ENCODE measurements at places on chromosomes 16 and 17. TPM values are rescaled to one million over a fixed set of nuclear protein-coding genes. Genes with fewer than 3 reads are reported as not detected.

DRC3 gene
- polyA plus RNA-seq = 16.1 TPM

FNDC8 gene
- polyA plus RNA-seq = 0.10 TPM

ACSM3 gene
- 125 TPM for polyA plus RNA-seq

DOC2B gene
- 75.8 TPM for polyA plus RNA-seq

DNA sequence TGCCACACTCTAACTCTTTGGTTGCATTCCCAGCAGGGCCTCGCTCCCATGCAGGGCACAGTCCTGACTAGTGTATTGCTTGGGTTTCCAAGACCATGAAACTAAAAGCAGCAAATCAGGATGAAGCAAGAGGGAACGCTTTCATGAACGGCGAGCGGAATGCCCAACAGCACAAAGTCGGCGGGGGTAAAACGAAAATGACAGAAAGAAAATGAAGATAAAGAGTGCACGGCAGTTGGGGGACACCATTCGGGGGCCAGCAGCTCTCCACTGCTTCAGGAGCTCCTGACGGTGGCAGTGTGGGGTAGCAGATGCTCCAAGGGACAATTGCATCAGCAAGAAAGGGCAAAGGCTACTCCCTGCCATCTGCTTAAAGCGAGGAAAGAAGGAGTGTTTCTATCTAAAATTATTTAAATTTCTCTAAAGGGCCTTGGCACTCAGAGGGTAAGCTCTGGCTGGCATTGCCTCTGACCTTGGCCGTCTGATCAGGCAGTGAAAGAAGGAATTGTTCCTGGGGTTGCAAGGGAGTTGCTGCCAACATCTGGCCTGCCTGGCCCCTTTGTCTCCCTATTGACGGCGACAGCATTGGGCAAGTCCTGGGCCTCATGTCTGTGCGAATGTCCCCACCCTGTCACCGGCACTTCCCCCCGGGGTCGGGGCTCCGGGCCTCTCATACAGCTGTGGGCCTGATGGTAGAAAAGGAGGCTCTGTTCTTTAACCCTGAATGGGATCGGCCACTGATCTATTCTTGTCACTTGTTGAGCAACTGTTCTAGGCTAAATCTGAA lies 138.2 kb downstream of the CMIP start:
- no peak for DNase-seq

DNA sequence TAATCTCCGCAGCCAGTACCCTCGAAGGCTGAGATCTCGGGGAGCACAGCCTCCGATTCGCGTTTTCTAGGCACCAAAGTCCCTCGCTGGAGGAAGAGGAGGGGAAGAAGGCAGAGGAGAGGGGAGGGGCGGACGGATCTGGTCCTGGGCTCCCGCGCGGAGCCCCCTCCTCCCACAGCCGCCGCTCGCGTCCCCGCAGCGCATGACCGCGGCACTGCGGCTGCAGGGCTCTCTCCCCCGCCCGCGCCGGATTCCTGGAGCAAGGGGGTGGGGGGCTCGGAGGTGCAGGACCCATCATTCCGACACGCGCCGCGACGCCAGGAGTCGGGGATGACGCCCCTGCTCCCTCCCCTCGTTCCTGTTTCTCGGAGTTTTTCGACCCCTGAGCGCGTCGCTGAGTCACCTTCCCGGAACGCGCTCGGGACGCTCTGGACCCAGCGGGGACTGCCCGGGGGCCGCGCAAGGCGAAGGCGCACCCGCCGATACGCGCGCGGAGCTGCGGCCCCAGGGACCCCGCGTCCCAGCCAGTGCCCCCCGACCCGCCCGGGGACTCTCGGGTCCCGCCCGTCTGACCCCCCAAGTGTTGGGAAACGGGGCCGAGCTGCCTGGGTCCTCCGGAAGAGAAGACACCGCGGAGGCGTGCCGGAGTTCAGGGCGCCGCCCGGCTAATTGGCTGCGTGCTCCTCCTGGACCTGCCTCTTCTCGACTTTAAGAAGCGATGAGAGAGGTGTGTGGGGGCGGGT lies 1.4 kb upstream of the SPHK1 start:
- DNase-seq = no peak

GRCh38 chr17:4003501-4004421 lies 39.5 kb upstream of the ATP2A3 start:
- DNase-seq = no peak

GRCh38 chr16:52389045-52389444 lies 157.9 kb downstream of the TOX3 start:
- no peak for DNase-seq

DNA sequence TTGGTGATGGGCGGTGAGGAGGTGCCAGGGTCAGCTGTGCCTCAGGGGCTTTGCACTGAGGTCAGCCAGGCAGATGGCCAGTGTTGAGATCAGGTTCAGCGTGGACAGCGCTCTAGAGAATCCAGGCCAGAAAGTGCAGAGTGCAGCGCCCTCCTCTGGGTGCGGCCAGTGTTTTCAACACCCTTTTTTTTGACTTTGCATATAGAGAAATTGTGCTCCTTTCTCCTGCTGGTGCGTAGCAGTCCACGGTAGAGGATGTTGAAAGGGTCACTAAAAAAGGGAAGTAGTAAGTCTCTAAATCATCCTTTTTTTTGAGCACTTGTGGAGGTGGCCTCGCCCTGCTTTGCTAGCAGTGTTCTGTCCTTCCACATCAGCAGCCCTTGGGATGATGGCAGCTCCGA lies 53.9 kb downstream of the BANP start:
- DNase-seq = no peak

- no peak for DNase-seq
These were observed 1.2 kb upstream of the GLIS2 start for GRCh38 chr16:4314532-4315185.

DNA sequence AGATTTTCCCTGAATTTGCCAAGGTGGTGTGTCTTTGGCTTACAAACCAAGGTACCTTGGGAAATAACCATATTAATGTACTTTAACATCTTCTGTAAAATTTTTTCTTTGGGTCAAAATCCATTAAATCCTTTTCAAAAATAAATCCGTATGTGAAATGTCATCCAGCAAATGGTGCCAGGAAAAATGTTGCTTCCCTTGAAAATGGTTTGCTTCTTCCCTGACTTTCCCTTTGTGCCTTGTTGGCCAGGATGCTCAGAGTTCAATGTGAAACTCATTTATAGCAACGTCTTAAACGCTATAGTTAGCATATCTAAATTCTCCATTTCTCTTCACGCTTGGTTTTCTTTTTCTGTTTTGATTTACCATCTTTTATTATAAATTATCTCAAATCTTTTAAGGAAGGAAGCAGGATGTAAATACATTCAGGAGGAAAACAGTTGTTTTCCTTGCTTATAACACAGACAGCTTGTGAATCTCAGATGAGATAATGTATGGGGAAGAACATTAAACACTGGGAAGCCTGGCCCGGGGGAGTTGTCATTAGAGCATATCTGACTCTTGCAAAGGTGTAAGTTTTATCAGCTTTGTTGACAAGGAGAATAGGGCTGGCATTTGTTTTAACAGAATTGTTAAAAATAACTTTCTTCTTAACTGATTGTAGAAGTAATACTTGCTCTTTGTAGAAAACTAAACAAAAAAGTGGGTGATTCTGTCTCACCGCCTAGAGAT lies 42.1 kb downstream of the GPRC5B start:
- no peak for DNase-seq

DNA sequence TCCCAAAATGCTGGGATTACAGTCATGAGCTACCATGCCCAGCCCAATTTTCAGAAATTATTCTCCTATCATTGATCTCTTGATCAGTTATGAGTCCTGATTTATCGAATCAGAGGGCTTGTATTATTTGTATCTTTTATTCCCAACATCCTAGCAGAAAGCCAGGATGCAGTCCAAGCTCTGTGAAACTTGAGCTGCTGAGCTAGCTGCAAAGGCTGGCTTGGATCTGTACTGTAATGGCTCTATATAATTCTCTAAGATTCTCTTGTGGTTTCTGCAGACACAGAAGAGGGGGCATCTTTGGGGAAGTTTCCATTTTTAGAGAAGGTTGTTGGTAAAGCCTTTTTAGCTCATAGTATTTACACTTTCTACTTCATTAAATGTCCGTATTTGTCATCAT lies 227.1 kb downstream of the MAP2K4 start:
- no peak for DNase-seq

GRCh38 chr17:80397686-80398085 lies 17.3 kb upstream of the ENDOV start:
- no peak for DNase-seq

- DNase-seq = no peak
These were observed 212.5 kb downstream of the KATNIP start for GRCh38 chr16:27762441-27762840.

- DNase-seq = no peak
These were observed 55.7 kb upstream of the TAC4 start for GRCh38 chr17:49903523-49903922.

GRCh38 chr17:2837147-2837561 lies 40.9 kb downstream of the RAP1GAP2 start:
- no peak for DNase-seq
